ENCODE measurements at places on chromosomes 6 and 20.

GRCh38 chr6:170159022-170159965, 131.6 kb downstream of the DLL1 start:
- no peak for DNase-seq

DNA sequence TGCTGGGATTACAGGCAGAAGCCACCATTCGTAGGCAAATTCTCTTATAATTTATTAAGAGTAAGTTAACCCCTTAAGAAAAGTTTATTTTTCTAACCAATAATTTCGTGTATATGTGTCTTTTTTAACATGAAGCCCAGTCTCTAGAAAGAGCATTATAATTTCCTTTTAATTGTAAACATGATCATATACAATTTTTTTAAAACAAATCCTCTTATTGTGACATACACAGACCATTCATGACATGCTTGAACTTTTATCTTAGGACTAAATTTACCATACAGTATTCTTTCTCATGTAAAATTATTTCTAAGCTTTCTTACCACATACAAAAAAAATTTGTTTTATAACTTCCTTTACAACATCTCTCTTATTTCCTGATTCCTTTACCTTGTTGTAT, 6.7 kb downstream of the ACOT13 start:
- DNase-seq = no peak

DNA sequence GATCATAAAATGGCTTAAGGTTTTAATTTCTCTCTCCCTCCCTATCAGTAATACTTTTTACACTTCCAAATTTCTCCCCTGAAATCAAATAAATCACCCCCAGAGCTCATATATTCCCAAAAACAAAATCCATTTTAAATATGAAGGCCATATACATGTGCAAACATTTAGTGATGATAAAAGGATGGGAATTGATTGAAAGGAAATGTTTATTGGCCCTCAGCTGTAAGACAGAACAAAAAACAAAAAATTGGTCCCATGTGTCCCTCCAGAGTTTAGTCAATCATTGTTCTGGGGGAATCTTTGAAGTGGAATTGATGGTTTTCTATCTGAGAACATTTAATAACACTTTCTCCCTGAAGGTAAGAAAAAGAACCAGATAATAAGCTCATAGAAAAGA, 91.7 kb downstream of the COL12A1 start:
- no peak for DNase-seq

DNA sequence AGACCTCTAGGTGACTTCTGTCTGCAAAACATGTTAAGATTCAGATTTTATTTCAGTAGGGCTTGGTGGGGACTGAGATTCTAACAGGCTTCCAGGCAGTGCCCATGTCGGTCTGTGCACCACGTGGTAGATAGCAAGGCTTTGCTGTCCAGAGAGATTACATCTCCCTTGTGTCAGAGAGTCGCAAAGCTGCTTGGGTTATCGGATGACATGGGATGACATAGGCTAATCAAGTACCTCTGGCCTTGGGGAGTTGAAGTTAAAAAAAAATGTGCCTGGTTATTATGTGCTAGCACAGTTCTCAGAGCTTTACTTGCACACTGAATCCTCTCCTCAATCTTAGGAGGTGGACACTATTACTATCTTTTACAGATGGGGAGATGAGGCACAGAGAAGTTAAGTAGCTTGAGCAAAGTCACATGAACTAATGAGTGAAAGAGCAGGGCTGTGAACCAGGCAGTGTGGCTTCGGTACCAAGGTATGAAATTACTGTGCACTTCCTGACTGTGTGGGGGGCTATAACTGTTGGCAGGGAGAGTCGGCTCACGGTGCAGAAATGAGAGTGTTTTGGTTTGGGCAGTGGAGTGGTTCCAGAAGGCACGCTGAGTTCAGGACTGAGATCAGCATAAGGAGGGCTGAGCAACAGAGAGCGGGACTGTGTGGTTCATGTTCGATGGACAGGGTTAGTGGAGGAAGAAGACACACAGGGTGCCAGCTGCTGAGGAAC, 41.1 kb downstream of the FARS2 start:
- DNase-seq = no peak

GRCh38 chr6:606829-607379, 50.0 kb downstream of the HUS1B start:
- no peak for DNase-seq

GRCh38 chr6:16227605-16228004, 10.8 kb upstream of the GMPR start:
- DNase-seq = no peak

DNA sequence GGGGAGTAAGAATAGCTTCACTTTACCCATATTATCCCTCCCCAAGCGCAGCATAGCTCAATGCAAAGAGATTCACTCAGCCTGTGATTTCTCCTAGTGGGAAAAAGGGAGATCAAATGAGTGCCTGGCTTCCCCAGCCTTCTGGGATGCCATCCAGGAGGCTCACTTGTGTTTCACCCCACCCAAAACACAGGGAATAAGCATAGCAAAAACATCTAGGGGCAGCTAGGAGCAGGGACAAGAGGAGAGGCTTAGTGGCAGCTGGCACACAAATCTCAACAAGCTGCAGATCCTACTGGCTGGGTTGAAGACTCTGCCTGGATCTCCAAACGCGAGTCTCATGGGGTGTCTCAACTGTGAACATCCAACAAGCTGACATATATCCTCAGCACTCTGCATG, 715.8 kb downstream of the RNF144B start:
- DNase-seq = no peak

All from AG10803 (cell line).